Stimulated activated CD8-positive, alpha-beta memory T cell treated with anti-CD3 and anti-CD28 coated beads, Interleukin-7, amount 100 ng/mL, for 1 hour (primary cell): ENCODE measurements at places on chromosomes 1 and 21.

DNA sequence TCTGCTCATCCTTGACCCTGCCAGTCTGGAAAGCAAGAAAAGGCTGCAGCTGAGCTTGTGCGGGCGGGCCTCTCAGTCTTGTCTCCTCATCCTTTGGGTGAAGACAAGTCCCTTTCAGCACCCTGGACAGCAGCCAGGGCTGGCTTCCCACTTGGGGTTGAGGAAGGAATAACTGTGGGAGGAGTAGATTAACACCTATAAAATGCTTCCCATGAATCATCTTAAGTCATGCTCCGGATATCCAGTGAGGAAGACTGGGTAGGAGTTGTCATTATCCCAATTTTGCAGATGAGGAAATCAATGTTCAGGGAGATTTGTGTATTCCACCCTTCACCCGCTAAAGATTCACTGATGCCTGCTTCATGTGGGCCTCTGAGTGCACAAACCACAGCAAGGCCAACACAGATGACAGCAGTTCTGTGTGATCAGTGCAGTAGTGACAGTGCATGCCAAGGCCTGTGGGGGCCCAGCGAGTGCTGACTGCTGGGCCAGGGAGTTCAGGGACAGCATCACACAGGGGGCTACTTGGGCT is 20.1 kb upstream of the COL16A1 start:
- no peak for DNase-seq

GRCh38 chr1:36224537-36225282 is 467 bp downstream of the THRAP3 start:
- DNase-seq, result no peak

DNA sequence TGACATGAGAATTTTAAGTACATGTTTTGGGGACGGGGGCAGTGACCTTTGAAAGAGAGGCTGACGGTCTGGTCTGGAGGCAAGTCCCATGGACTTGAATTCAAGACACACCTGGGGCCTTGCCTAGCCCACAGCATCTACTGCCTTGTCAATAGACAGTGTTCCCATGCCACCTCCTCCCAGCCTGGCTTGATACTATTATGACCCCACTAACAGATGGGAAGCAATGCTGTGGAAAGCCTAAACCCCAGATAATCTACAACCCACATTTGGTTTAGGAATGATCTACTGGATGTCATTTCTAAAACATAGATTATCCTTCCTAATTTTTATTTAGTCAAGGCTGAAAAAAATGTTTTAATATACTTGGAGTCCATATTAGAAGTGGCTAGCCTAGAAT is 17.8 kb upstream of the NFASC start:
- DNase-seq, result no peak

- no peak for DNase-seq
Measured at GRCh38 chr1:115939455-115939854, 36.9 kb upstream of the SLC22A15 start.

GRCh38 chr1:176809292-176809691 is 346.3 kb downstream of the PAPPA2 start:
- DNase-seq, result no peak

GRCh38 chr1:38785285-38786039 is 74.1 kb downstream of the RRAGC start:
- DNase-seq, result no peak

DNA sequence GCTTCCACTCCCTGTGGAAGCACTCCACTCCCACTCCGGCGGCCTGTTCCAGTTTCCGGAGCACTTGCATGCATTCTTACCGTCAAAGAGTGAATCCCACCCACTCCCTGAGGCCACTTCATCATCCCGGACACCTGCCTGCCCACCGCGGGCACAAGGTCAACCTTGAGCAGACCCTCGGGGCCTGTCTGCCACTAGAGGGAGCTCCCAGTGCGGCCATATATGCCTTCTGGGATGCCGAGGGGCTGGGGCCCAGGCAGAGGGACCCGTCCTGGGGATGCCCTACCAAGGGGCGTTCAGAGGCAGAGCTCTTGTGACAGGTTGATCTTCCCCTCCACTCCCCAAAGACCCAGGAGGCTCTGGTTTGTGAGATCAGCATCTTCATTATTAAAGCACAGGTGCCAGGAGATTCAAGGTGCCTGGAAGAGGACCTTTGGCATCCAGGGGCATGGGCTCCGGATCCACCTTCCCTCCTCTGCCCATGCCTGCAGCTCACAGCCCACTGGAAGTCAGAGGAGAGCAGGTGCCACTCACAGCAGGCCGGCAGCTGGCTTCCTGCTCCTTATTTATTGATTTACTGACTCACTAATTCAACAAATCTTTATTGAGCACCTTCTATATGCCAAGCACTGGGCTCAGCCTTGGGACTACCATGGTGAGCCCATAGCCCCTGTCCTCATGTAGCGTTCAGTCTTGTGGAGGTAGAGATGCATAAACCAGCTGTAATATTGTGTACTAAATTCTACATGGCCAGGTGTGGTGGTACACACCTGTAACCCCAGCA is 47.3 kb downstream of the UBIAD1 start:
- peak; percentile 13 for DNase-seq

GRCh38 chr1:115067161-115067859 is 22.0 kb downstream of the TSPAN2 start:
- DNase-seq, result no peak

GRCh38 chr1:163083690-163084089 is 14.5 kb downstream of the RGS4 start:
- no peak for DNase-seq

- no peak for DNase-seq
Measured at GRCh38 chr1:27605796-27606707, 2.1 kb upstream of the AHDC1 start.

DNA sequence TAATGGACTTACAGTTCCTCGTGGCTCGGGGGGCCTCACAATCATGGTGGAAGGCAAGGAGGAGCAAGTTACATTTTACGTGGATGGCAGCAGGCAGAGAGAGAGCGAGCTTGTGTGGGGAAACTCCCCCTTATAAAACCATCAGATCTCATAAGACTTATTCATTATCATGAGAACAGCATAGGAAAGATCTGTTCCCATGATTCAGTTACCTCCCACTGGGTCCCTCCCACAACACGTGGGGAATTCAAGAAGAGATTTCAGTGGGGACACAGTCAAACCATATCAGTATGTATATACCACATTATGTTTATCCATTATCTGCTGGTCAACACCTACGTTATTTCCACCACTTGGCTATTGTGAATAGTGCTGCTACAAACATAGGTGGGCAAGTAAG is 352.3 kb upstream of the B3GALT2 start:
- DNase-seq, result no peak

DNA sequence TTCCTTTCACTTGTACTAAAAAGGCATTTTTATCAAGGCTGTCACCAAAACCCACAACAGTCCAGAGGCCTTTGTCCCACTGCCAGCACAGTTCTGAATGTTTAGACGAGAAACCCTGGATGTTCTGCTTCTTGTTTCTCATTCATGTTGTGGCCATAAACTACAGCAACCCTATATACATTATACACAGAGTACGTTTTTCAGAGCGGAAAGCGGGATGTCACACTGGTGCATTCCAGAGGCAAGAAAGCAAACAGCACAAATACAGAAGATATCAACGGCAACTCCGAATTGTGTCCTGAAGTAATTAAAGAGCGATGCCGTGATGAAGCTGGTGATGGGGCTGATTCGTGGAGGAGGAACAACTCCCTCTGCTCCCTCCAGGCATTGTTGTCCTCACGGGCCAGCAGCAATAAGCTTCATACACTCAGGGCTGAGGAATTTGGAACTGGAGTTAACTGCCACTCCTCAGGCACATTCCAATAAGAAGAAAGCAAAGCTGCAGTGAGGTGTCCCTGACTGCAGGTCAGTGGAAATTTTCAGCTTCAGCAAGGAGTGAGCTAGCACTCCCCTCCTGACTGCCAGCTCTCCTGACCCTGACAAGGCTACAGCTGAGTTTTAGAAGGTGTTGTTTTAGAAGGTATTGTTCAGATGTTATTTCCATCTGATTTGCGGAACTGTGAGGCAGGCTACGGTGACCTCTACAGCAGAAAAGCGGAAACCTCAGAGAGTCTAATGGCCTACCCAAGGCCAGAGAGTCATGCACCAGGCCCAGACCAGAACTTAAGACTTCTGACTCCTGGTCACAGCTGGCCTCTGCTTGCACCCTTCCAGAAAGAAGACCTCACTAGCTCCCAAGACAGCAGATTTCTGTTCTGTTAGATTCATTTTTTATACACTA is 149.0 kb downstream of the TGFBR3 start:
- DNase-seq, result no peak

DNA sequence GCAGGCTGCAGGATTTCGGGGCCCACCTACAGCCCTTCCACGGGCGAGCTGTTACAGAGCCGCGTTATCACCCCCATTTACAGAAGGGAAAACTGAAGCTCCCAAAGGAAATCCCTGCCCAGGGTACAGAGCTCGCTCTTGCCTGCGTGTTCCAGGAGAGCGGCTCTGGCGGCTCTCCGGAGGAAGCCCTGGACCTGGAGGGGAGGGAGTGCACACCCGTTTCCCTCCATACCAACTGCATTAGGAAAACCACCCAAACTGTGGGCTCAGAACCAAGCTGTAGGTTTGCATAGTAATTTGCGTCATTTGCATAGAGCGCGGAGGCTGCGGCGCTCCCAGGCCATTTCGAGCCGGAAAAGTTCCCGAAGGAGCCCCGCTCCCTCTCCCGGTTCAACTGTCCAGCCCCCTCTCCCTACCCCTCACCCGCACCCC is 24.7 kb upstream of the ADGRB2 start:
- no peak for DNase-seq

- no peak for DNase-seq
Measured at GRCh38 chr21:36579898-36580297, 100.0 kb upstream of the CLDN14 start.

GRCh38 chr21:45209685-45210284 is 77.9 kb downstream of the POFUT2 start:
- DNase-seq, result no peak

- DNase-seq, result no peak
Measured at GRCh38 chr1:18297896-18298648, 182.7 kb upstream of the KLHDC7A start.

DNA sequence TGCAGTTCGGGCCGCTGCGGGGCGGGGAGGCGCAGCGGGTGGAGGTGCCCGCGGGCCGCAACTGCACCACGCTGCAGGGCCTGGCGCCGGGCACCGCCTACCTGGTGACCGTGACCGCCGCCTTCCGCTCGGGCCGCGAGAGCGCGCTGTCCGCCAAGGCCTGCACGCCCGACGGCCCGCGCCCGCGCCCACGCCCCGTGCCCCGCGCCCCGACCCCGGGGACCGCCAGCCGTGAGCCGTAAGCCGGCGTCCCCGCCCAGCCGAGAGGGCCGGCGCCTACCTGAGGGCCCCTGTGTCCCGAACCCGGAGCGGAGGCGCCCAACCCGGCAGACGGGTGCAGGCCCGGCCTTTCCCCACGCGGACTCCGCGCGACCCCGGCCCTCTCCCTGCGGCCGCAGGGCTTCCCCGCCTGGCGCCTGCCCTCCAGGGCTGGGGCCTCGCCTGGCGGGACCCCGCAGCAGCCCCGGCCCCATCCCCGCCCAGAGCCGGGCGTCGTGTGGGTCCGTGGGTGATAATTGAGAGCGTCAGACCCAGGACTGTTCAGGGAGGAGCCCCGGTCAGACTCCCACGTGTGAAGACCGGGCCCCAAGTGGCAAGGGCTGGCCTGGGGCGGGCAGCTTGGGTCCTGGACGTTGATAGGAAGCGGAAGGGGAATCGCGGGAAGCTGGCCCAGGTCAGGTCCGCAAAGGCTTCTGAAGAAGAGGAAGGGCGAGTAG is 4.2 kb downstream of the VWA1 start:
- DNase-seq, result no peak

DNA sequence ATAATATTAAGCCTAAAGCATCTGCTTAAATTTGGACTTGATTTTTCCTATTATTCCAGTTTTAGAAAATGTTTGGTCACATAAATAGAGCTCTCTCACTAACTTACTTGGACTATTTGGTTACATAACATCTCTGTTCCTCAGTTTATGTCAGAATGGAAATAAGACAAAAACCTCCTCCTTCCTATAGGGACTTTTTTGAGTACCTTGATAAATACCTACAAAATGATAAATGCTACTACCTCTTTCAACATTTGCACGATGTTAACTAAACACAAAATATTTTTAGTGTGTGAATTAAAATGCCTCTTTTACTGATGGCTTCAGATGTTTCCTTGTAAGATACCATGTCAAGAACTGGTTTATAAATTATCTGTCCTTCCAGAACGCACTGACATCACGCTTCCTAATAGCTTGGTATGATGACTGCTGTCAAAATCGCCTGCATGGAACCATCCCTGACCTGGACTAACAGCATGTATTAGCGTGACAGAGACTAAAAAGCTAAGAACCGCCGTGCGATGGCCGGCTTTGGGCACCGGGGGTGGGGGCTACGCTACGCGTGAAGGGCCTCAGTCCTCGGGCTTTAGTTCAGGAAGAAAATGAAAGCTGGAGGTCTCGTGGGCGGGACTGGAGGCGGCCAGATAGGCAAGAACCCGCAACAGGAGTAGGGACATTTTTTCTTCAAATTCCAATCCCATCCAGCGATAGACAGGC is 133.2 kb upstream of the BARHL2 start:
- DNase-seq, result no peak

- no peak for DNase-seq
Measured at GRCh38 chr1:150997126-150997872, 9.4 kb downstream of the MINDY1 start.

DNA sequence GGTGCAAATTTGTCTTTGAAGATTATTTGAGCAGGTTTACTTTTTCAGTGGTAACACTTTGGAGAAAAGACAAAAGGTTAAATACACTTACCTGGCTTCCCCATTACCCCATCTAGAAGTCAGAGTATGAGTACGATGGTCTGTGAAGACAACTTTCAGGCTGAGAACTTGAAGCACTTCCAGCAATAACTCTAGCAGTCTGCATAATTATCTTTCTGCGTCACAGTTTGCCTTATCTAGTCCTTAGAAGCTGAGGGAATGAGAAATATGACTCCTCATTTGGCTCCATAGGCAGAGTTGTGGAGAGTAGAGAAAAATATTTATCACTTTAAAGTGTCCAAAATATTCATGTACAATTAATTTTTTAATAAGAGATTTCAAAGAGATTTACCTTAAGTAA is 323.4 kb upstream of the CAMK1G start:
- DNase-seq, result no peak

DNA sequence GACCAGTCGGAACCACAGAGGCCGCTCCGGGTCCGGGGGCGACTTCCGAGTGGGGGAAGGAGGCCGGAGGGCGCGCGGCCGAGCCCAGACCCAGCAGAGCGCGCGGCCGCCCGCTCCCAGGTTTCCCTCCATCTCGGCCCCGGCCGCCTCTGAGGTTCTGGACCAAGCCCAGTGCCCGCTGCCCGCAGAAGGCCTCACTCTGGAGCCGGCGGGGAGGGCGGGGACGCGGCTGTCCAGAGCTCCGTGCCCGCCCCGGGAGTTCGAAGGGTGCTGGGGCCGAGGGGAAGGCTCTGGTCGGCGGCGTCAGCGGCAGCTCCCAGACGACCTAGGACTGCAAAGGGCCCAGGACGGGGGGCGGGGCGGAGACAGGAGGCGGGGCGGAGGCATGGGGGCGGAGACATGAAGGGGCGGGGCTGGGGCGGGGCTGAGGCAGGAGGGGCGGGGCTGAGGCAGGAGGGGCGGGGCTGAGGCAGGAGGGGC is 48.0 kb upstream of the SLC19A1 start:
- DNase-seq, result peak; percentile 58

DNA sequence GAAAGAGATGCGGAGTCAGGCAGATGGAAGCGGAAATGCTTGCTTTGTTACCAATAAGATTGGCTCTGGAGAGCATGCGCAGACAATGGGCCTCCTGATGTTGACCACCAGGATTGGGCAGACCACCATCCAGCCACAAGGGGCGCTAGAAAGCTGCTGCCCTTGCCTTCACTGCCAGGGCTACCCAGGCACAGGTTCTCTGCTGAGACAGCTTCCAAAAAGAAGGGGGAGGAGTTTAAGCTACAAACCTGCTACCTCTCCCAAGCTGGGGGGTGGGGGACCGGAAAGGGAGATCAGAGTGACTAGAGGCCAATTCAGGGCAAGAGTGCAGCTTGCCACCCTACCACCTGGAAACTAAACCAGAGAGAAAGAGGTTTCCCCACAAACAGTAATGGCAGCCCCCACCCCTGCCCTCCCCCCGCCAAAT is 369.7 kb downstream of the RRAGC start:
- peak; percentile 1 for DNase-seq
